ENCODE measurements at places on chromosomes 1 and 21. TPM values are rescaled to one million over a fixed set of nuclear protein-coding genes. Genes with fewer than 3 reads are reported as not detected.

ARF1 gene
- total RNA-seq: 426 TPM

CHIA gene
- not detected for total RNA-seq

GRCh38 chr1:241513378-241513777 is 6.2 kb downstream of the FH start:
- DNase-seq: no peak

GRCh38 chr1:173507847-173508209 is 30.7 kb downstream of the PRDX6 start:
- no peak for DNase-seq

- DNase-seq: no peak
Observed at GRCh38 chr1:224054012-224054411, 59.9 kb upstream of the FBXO28 start.

DNA sequence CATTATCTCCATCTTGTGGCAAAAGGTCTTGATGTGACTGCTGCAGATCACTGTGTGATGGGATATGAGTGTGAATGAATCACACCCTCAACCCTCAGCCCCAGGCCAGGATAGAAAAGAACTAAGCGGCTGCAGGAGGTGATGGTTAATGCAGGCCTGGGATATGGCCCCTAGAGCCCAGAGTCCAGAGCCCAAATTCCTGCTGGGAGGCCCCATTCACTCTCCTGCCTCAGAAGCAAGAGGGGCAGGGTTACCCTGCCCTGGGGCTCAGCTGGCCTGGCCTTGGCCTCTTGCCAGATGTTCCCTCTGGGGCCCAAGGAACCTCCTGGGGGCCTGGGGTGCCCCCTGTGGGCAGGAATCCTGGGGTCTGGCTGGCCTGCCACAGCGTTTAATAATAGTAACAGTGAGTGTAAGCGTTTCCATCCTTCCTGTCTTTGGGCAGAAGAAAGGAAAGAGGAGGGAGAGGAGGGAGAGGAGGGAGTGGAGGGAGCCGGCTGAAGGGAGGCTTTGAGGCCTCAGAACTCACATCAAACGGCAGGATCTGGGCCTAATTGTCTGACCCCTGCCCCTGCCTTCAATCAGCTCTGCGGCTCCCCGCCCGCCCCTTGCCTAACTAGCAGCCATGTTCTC is 26.2 kb downstream of the DMAP1 start:
- peak; percentile 67 for DNase-seq
